ENCODE measurements at places on chromosomes 7 and 10.

- no peak for DNase-seq
Measured at GRCh38 chr7:99451936-99452335, 13.2 kb downstream of the CPSF4 start.

DNA sequence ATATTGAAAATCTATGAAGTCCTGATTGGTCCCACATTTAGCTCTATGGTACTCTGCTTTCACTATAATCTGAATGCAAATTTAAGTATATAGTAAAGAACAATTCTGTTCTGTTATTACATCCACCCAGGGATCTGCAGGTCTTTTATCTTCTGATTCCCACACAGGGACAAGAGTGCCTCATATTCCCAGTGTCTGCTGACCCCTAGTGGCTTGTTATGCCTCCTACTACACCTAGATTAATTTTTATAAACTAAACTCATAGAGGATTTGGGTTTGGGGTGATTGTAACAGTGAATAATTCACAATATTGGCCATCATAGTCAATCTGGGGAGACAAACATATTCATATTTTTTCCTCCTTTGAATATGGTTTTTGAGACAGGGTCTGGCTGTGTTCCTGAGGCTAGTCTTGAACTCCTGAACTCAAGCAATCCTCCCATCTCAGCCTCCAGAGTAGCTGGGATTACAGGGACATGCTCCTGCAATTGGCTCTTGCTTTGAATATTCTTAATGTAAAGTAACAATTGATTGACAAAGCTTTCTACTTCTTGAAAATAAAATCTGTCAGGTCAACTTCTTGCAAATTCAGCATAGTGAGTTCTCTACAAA lies 282.1 kb downstream of the KCND2 start:
- DNase-seq: no peak

- DNase-seq: no peak
Measured at GRCh38 chr7:118061386-118061785, 122.6 kb upstream of the LSM8 start.

GRCh38 chr10:125265579-125265955 lies 105.2 kb upstream of the CTBP2 start:
- no peak for DNase-seq

DNA sequence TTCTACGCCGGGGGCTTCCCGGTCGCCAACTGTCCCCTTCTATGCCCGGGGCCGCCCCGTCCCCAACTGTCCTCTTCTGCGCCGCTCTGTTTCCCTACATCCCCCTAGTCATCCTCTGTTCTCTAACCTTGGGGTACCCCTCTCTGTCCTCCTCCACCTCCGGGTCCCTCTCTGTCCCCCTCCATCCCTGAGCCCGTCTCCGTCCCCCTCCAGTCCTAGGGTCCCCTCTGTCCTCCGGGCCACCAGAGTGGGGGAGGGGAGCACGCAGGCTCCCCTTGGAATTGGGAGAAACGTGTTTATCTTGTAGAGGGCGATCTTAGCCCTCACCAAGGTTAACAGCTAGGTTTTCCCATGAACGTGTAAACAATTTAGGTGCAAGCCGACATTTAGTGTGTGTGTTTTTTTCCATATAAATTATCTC lies 852 bp upstream of the KLF6 start:
- no peak for DNase-seq

- no peak for DNase-seq
Measured at GRCh38 chr7:115827305-115828045, 203.1 kb downstream of the TFEC start.

- no peak for DNase-seq
Measured at GRCh38 chr10:112952282-112953173, 2.5 kb downstream of the TCF7L2 start.

DNA sequence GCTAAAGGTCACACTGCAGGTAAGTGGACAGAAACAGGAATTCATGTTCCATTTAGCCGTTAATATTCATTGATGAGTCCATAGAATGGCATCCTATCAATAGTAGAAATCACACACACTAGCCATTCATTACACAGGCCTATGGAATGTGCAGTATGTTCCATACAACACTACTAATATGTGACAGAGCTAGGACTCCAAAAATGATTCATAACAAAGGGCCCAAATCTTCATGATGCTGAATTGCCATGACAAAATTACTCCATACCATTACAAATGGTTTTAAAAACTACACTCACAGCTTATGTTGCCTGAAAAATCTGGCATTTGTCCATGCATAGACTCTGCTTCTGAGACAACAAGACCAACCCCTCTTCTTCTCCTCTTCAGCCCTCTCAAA lies 549.1 kb downstream of the XPNPEP1 start:
- DNase-seq: no peak

DNA sequence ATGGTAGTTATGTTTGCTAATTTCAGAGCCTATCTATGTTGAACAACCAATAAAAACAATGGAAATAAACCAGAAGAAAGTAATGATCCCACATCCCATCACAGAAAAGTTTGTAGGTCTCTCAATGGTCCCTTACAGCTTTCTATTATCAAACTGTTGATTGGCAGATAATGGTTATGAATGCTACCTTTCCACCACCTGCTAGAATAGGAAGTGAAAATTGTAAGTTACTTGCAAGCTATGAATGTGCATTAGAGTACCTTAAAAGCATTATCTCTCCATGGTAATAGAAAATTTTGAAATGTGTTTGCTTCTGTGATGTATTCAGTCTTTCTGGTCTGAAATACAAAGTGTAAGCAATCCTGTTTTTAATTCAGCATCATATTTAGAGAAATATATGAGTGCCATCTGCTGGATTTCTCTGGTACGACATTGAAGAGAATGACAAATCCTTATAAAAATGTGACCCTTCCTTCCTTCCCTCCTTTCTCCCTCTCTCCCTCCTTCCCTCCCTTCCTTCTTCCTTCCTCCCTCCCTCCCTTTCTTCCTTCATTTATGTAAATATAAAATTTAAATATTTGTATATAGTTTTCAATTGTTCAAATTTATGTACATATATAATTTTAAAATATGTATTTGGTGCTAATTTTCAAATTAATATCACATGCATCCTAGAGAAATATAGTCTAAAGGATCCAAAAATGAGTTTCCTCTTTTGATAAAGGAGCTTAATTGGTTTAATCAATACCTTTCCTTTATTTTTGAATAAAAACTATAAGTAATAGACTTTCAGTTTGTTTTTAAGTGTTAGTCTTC lies 41.4 kb upstream of the PNLIPRP3 start:
- DNase-seq: no peak

GRCh38 chr7:134029-134428 lies 58.3 kb upstream of the FAM20C start:
- DNase-seq: no peak

Measured in stimulated activated CD4-positive, alpha-beta T cell treated with anti-CD3 and anti-CD28 coated beads, Interleukin-12 subunit alpha, Interleukin-12 subunit beta, amount 100 ng/mL, for 24 hours (primary cell).